ENCODE measurements at places on chromosomes 7 and 10.

- DNase-seq: no peak
Measured at GRCh38 chr7:57404343-57404966, 45.5 kb upstream of the ZNF716 start.

- no peak for DNase-seq
Measured at GRCh38 chr10:6064119-6064518, 2.0 kb upstream of the IL2RA start.

DNA sequence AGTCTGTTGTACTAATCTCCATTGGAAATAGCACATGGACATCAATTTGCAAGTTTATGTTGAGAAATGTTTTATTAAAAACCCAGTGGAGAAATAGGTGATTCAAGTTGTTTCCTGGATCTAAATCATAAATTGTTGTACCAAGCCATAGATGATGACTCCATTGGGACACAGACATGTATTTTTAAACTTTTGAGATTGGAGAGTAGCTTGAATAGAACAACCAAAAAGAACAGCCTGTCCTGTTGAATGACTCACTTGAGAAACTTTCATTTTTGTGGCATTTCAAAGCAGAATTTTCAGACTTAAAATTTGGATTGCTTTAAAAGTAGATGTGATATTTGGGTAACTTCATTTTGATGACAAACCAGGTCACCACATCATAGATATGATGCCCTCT lies 197.5 kb downstream of the GPAM start:
- no peak for DNase-seq

GRCh38 chr10:118870467-118871243 lies 115.9 kb upstream of the CACUL1 start:
- DNase-seq: no peak

- DNase-seq: no peak
Measured at GRCh38 chr7:70694971-70695794, 436.8 kb upstream of the GALNT17 start.

- DNase-seq: no peak
Measured at GRCh38 chr7:95546647-95547046, 49.7 kb downstream of the PDK4 start.

DNA sequence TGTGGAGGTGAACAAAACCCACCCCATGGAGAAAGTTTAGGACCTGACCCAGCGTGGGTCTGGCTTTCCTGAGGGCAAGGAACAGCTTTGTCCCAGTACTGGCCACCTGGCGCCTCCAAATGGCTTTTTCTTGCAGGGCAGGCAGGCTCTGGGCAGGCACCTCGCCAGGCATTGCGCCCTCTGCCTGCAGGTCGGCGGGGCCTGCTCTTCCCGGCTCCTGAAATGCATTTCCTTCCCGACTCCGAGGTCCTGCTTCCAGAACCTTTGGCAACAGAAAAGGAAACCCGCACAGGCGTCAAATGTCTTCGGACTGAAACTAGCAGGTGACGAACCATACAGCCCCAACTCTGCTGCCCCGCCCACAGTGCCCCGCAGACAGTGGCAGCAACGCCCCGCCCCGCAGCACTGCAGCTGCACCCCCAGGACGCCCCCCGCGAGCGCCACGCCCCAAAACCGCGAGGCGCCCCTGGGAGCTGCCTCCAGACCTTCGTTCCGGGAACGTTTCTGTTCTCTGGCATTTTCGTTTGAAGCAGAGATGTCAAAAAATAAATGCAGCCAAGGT lies 65.5 kb downstream of the C10orf143 start:
- no peak for DNase-seq

- DNase-seq: no peak
Measured at GRCh38 chr7:53022893-53023292, 12.5 kb upstream of the POM121L12 start.

DNA sequence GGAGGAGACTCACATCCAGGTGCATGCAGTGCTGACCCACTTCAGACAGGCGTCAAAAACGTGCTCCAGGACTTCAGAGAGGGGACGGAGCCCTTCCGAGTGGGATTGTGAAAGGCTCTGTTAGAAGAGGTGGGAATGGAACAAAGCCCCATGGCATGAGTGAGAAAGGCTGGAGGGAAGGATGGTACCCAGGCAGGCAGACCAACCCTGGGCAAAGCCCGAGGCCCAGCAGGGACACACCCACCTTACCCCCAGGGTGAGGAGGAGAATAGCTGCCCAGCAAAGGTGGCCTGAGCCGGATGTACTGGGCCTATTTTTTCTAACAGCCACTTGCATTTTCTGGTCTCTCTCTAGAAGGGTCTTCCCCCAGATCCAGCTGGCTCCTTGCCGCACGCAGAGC lies 14.8 kb downstream of the CHAT start:
- no peak for DNase-seq

- no peak for DNase-seq
Measured at GRCh38 chr7:16063221-16063620, 358.1 kb downstream of the CRPPA start.

DNA sequence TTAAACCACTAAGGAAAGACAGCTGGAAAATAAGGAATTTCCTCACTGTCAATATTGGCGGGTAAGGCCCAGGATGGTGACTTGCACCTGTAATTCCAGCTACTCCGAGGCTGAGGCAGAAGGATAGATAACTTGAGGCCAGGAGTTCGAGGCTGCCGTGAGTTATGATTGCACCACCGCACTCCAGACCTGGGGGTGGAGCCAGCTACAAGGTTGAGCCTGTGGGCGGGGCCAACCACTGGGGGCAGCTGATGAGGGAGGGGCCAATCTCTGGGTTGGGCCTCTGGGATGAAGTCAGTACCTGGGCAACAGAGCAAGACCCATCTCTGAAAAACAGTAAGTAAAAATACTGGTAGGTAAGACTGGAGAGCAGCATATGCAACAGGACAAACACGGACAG lies 80.1 kb upstream of the ADO start:
- no peak for DNase-seq

- DNase-seq: no peak
Measured at GRCh38 chr7:48454750-48455192, 283.5 kb downstream of the ABCA13 start.

DNA sequence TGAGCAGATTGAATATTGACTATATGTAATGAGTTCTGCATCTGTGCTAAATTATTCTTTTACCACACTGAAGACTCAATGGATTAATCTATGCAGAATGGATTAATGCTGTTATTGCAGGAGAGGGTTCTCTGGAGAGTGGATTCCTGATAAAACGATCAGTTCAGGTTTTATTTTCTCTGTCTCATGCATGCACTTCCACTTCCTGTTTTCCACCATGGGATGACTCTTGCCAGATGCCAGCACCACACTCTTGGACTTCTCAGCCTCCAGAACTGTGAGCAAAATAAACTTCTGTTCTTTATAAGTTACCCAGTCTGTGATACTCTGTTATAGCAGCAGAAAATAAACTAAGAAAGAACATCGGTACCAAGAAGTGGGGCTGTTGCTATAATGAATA lies 207.5 kb downstream of the KCND2 start:
- DNase-seq: no peak

DNA sequence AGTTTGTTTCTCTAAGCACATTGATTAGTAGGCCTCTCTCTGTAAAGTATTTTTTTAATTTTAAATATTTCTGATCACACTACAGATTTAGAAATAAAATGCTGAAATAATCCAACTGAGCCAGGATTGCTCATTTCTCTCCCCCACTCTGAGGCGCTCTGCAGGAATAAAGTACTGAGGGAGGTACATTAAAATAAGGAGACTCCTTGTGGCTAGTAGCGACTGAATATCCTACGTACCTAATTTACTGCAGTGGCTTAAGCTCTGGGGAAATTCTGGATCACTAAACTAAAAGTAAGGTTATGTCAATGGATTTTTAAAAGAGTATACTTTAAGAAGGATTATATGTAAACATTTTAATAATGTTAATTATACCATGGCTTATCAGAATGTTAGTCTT lies 75.2 kb downstream of the RTKN2 start:
- no peak for DNase-seq

GRCh38 chr7:127741764-127742375 lies 89.9 kb downstream of the SND1 start:
- no peak for DNase-seq

- DNase-seq: no peak
Measured at GRCh38 chr7:36309716-36310115, 79.9 kb upstream of the ANLN start.

DNA sequence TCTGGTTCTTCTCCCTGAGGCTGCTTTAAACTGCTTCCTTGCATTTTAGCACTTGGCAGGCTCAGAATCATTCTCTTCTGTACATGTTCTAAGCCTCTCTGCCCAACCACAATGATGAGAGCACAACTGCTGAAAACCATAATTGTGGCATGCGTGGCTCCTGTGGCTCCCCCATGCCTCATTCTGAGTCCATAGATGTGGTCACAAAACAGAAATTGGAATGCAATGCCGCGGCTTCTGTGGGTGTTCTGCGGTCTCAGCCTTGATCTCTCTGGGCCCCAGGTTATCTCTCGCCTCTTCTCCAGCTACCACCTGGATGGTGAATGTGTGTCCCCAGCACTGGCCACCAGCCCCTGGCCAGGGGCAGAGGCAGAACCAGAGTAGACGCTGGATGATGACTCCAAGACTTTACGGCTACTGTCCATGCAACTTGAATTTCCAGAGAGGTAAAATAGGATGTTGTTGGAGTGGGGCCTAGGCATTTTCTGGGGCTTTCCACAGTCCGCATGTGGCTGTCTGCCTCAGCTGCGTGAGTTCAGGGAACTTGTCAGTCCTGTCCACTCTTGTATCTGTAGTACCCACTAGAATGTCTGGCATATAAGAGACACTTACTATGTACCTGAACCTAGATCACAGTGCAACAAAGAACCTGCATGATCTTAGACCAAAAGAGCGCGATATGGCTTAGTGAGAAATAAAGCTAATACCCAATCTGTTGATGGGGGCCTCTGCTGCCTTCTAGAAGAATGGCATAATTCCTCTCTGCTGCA lies 52.4 kb upstream of the ADRB1 start:
- DNase-seq: peak; percentile 51

DNA sequence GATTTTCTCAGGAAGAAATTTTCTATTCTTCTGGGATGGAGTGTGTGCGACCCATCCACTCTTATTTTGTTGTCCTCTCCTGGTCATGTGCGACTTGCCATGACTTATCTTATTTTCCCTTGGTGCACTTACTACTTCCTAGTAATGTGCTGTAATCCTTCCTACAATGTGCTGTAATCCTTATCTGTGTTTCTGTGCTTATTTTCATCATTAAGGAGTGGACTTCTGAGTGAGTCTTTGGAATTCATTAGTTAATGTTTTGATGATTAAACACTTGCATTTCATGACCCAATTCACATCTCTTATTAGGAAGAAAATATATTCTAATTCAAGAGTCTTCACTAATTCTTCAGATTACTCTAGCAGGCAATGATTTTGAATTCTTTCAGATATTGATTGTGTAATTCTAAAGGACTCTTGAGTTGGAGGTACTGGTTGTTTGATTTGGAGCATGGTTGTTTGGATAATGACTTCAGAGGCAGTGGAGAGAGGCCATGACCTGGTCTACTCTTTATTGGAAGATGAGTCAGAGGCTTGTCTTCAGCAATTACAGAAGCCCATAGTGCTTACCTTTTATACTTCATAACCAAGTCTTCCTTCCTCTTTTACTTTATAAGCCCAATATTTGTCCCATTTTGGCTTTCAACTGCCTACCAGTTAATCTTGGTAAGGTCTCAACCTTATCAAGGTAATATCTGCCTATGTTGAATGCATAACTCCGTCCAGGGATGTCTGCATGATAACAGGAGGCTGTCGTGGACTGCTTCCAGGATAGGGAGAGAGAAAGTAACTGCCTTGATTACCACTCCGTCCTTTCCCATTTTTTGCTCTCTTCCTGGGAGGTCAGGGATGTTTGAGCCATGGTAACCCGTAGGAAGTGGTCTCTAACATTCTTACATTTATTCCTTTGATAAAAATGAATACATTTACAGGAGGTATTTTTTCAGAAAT lies 278.3 kb upstream of the SP8 start:
- no peak for DNase-seq

- no peak for DNase-seq
Measured at GRCh38 chr10:112711366-112711765, 238.7 kb upstream of the TCF7L2 start.

GRCh38 chr7:78828317-78828716 lies 625.1 kb downstream of the MAGI2 start:
- no peak for DNase-seq

GRCh38 chr10:102615361-102615760 lies 28.9 kb upstream of the TRIM8 start:
- DNase-seq: no peak

- DNase-seq: no peak
Measured at GRCh38 chr10:2335626-2336025, 598.3 kb upstream of the ADARB2 start.

- no peak for DNase-seq
Measured at GRCh38 chr10:13310518-13311176, 10.8 kb upstream of the PHYH start.

DNA sequence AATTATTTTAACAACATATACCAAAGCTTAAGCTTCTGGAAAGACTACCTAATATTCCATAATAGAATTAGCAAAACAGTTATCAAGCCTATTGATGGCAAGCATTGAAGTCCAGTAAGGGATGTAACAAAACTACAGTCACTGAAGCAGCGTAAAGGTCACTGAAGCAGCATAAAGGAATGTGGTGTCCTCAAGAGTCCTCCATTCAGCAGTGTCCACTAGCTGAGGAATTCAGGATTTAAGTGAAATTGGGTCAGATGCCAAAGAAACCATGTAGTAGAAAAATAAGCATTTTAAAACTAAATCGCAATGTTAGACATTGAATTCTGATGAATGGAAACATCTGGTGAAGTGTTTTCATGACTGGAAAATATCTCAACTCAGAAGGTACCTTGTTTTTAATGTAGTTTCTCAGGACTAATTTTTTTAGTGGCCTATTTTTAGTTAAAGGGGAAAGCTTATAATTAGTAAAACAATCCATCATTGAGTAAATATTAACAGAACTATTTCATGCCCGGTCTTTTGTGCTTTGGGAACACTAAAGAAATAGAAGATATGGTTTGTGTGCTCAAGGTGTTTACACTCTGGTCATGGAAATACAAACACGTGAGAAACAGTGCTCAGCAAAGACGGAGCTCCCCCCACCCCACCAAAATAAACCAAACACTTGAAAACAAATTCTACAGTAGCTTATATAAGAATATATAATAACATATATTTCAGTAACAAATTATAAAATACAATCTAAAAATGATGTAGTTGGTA lies 121.4 kb downstream of the CDK14 start:
- DNase-seq: no peak

DNA sequence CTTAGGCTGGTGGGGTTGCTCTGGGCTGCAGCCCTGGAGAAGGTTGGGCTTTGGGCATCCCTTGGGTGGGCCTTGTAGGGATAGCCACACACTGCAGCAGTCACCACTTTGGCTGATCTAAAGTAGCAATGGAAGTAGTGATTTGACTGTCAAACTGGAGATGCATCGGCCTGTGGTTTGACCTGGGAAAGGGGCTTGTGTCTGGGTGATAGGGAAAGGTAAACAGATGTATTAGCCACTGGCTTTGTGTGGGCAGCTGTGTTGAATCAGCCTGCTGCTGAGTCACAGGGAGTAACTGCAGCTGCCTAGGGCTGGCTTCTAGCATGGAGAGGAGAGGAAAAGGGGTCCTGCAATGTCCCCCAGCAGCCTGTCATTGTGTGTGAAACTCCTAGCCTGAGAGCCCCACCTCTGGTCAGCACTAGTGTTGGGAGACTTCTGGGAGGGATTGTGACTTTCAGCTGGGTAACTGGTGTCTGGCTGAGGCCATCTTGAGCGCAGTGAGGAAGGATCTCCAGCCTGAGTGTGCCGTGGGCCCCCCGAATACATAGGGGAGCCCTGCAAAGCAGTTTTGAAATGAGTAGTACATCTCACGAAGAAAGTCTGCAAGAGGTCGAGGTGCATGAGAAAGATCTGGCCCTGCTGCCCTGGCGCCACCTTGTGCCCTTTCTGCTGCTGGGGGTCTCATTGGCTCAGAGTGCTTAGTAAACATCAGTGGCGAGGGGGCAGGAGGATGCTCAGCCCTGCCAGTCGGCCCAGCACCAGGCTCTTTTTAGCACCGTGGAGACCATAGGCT lies 117.3 kb downstream of the FANK1 start:
- DNase-seq: no peak
